ENCODE measurements at places on chromosomes 5 and 9.

- no peak for DNase-seq
Observed at GRCh38 chr5:3526551-3527185, 69.0 kb upstream of the IRX1 start.

GRCh38 chr9:37408933-37409710, 13.4 kb upstream of the GRHPR start:
- no peak for DNase-seq

DNA sequence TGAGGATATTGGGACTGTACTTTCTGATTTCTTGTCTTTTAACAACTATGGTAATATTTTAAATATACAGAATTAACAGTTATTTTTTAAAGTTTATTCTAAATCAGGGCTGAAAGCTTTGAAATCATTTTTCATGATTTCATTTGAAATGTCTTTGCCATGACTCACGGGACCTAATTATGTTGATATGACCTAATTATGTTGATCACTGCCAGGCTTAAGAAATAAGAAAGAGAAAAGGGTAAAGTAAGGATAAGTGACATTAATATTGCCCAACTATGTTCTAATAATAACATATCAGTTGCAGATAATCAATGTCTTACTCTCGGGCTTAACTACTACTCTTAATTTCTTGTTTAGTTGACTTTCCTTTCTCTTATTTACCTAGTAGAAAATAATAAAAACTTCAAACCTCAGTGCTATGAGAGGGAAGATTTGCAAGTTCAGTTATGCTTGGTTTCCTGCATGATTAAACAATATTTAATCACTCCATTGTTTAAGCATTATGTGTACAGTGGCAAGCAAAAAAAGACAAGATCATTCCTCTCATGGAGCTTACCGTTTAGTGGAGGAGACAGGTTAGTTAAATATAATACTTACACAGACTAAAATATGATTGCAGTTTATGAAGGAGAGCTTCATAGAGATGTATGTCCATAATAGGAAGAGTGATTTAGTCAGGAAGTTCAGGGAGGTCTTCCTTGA, 67.0 kb upstream of the EIF4EBP3 start:
- DNase-seq: no peak

GRCh38 chr5:139810341-139811273, 15.0 kb downstream of the PSD2 start:
- DNase-seq: no peak

GRCh38 chr5:39843767-39844166, 419.0 kb upstream of the DAB2 start:
- no peak for DNase-seq

- DNase-seq: no peak
Observed at GRCh38 chr9:121853617-121854395, 202.4 kb downstream of the DAB2IP start.

DNA sequence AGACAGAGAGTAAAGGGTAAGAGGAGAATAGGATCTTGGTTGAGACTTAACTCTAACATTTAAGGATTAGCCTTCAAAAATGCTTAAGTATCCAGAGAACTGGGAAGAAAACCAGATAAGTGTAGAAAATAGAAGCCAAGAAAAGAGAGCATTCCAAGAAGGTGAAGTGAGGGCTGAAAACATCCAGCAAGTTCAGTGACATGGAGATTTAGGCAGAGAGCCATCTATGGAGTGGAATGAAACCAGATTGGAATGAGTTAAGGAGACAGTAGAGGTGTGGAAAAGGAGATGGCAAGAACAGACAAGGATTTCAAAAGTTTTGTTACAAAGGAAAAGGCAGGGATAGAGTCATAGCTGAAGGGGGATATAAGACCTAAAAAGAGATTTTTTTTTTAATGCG, 188.1 kb downstream of the TRPM3 start:
- DNase-seq: no peak

DNA sequence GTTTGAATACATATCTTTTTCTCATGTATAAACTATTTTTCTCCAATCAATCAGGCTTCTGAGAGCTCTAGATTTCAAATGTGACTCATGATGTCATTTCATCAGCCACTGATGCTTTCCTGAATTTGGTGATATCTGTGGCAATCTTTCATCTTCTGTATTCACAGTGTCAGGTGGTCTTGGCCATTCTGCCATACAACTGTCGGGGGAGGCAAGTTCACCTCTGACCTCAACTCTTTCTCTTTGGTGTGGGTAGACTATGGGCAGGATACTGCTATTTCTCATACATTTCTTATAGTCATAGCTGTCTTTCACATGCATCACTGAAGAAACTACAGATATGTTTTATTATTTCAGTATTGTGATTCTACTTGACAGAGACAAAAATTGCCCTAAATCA, 414.1 kb upstream of the MEF2C start:
- no peak for DNase-seq

GRCh38 chr5:54470677-54471076, 15.2 kb downstream of the HSPB3 start:
- no peak for DNase-seq

GRCh38 chr5:130270786-130271185, 366.5 kb downstream of the CHSY3 start:
- no peak for DNase-seq

- no peak for DNase-seq
Observed at GRCh38 chr5:153552886-153553285, 62.4 kb downstream of the GRIA1 start.
